ENCODE measurements at places on chromosomes 5 and 9. TPM values are rescaled to one million over a fixed set of nuclear protein-coding genes. Genes with fewer than 3 reads are reported as not detected.

DNA sequence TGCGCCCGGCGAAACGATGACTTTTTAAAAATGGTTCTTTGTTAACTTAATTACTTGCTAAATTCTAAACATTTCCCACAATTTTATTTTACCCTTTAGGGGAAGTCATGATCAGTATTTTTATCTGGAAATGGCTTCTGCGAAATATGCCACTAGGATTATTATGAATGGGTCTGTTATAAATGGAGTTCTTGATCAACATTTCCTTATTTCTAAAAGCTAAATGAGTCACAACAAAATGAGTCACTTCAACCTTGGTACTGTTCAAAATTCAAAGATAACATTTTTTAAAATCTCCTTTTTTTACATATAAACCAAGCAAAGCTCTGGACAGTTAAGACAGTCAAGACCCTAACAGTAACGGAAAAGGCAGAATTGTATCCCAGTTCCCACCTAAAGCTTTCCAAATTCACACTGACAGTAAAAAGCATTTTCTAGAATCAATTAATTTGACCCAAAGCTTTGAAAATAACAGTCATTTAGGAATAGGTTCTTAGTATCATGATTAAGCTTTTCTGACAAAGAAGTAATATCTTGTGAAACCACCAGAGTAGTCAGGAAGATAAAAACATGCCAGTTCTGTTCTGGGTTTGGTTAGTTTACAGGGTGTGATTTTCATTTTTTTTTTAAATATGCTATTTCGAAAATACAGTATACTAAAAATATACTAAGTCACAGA is 81.7 kb downstream of the LHFPL2 start:
- H3K4me1 ChIP-seq: no peaks in the 10 kb centered on the region
- H3K27ac ChIP-seq: no peak overlapping the region
- H3K27me3 ChIP-seq: no peaks in the 10 kb centered on the region
- H3K4me3 ChIP-seq: no peak overlapping the region
- no peaks in the 10 kb centered on the region for H3K36me3 ChIP-seq

The JAKMIP2 gene
- 0.40 TPM for total RNA-seq

GRCh38 chr5:95057615-95058014 is 227.3 kb downstream of the MCTP1 start:
- no peaks in the 10 kb centered on the region for H3K27me3 ChIP-seq
- DNase-seq: no peak
- no peak overlapping the region for H3K27ac ChIP-seq
- H3K4me3 ChIP-seq: no peak overlapping the region
- H3K4me1 ChIP-seq: no peaks in the 10 kb centered on the region

GRCh38 chr9:107283623-107284616 is 841 bp downstream of the RAD23B start:
- H3K27ac ChIP-seq: peak overlapping the region; percentile 98
- H3K4me3 ChIP-seq: peak overlapping the region; percentile 95
- peak; percentile 81 for DNase-seq
- H3K27me3 ChIP-seq: no peaks in the 10 kb centered on the region

The ENTPD2 gene
- 14.8 TPM for total RNA-seq

GRCh38 chr5:93407454-93407853 is 173.6 kb downstream of the NR2F1-AS1 start:
- no peaks in the 10 kb centered on the region for H3K27me3 ChIP-seq
- H3K27ac ChIP-seq: no peak overlapping the region
- no peaks in the 10 kb centered on the region for H3K4me1 ChIP-seq
- no peak for DNase-seq
- no peak overlapping the region for H3K4me3 ChIP-seq

GRCh38 chr5:93401634-93402213 is 179.3 kb downstream of the NR2F1-AS1 start:
- no peaks in the 10 kb centered on the region for H3K4me1 ChIP-seq
- H3K27me3 ChIP-seq: no peaks in the 10 kb centered on the region
- H3K4me3 ChIP-seq: no peak overlapping the region
- H3K27ac ChIP-seq: no peak overlapping the region
- DNase-seq: no peak

GRCh38 chr5:76385540-76385939 is 17.5 kb upstream of the IQGAP2 start:
- no peaks in the 10 kb centered on the region for H3K27me3 ChIP-seq
- H3K4me3 ChIP-seq: no peak overlapping the region
- no peak for DNase-seq
- H3K36me3 ChIP-seq: no peaks in the 10 kb centered on the region
- H3K27ac ChIP-seq: no peak overlapping the region

DNA sequence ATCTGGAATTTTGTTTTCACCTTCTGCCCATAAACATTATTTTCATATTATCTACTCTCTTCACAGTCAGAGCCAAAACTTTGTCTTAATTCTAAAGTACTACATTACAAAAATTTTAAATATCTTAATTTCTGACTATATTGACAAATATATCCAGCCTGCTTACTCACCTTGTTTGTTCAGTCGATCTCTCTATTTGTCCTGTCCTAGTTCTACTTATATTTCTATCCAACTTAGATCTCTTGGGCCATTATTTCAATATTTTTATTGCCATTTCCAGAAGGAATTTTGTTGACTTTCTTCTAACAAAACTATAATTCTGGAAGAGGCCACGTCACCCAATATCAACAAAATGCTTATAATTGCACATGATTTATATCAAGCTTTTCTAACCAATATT is 652.8 kb upstream of the CTNND2 start:
- H3K4me3 ChIP-seq: no peak overlapping the region
- no peaks in the 10 kb centered on the region for H3K27me3 ChIP-seq
- no peak overlapping the region for H3K27ac ChIP-seq
- DNase-seq: no peak
- no peaks in the 10 kb centered on the region for H3K4me1 ChIP-seq

DNA sequence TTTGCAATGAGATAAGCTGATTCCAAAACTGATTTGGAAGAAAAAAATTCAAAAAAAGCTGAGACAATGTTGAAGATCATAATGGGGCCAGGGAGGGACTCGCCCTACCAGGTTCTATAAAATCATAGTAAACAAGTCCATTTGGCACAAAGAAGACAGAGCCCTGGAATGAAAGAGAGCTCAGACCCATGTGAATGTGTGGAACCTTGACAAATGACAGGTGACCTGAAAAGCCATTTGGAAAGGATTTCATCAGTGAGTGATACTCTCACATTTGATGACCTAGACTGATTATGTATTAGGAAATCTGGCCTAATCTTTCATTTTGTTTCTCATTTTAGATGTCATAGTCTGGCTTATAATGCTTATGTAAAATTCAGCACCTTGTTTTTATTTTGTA is 26.8 kb downstream of the SPTAN1 start:
- no peak overlapping the region for H3K27ac ChIP-seq
- H3K4me1 ChIP-seq: no peaks in the 10 kb centered on the region
- DNase-seq: no peak
- peaks cover 2% of the 10 kb centered on the region for H3K36me3 ChIP-seq

DNA sequence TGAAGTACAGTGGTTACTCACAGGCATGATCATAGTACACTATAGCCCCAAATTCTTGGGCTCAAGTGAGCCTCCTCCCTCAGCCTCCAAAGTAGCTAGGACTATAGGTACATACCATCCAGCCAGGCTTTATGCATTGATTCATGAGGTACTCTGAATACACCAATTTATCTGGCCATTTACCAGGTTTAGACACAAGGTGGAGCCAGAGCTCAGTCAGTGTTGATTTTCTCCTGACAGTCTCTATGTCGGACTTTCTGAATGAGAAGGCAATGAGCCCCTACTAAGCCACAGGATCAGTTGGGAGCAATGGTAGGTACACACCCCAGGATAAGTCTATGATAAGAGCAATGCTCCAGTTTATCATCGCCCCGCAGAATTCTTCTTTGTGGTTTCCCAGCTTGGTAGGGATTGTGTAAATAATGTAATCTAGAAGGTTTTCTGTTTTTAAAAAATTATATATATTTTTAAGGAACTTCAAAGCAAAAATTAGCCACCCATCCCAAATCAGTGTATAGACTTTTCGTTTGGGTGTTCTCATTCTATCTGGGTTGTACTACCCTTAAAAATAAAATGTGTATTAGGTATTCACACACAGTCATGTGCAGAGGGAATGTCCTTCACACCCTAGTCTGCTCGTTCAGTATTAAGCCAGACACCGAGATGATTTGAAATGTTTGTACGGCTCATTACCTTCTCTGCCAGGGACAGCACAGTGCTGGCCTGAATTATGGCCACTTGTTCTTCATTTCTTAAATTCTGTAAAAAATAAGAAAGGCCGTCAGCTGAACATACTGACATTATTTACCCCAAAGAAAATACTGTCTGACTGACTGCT is 118.4 kb upstream of the DPYSL3 start:
- no peak overlapping the region for H3K27ac ChIP-seq
- DNase-seq: peak; percentile 61
- H3K36me3 ChIP-seq: no peaks in the 10 kb centered on the region

DNA sequence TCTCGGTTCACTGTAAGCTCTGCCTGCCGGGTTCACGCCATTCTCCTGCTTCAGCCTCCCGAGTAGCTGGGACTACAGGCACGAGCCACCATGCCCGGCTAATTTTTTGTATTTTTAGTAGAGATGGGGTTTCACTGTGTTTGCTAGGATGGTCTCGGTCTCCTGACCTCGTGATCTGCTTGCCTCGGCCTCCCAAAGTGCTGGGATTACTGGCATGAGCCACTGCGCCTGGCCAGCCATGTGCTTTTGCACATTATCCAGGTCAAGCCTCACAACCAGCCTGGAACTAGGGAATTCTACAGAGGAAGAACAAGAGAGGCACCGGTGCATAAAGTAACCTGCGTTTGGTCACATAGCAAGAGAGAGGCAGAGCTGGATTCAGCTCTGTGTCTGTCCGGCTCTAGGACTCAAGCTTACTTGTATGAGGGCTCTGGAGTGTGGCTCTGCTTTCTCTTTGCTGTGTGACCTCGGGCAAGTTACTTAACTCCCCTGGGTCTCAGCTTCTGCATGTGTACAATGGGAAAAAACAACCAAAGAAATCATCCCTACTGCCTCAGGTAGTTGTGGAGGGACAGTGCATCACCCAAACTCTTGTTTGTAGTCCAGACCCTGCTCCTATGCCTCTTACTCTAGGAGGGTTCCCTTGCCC is 6.3 kb downstream of the FGF18 start:
- H3K4me1 ChIP-seq: peaks cover 6% of the 10 kb centered on the region
- H3K27ac ChIP-seq: no peak overlapping the region
- no peak for DNase-seq
- peaks cover 8% of the 10 kb centered on the region for H3K27me3 ChIP-seq

- H3K36me3 ChIP-seq: no peaks in the 10 kb centered on the region
- no peak overlapping the region for H3K4me3 ChIP-seq
- H3K4me1 ChIP-seq: peaks cover 5% of the 10 kb centered on the region
- H3K27ac ChIP-seq: no peak overlapping the region
Observed at GRCh38 chr5:64814073-64814472, 45.3 kb downstream of the CWC27 start.

The IFNB1 gene
- total RNA-seq: not detected

The SOX30 gene
- total RNA-seq: not detected

The PCDHA8 gene
- total RNA-seq: not detected

DNA sequence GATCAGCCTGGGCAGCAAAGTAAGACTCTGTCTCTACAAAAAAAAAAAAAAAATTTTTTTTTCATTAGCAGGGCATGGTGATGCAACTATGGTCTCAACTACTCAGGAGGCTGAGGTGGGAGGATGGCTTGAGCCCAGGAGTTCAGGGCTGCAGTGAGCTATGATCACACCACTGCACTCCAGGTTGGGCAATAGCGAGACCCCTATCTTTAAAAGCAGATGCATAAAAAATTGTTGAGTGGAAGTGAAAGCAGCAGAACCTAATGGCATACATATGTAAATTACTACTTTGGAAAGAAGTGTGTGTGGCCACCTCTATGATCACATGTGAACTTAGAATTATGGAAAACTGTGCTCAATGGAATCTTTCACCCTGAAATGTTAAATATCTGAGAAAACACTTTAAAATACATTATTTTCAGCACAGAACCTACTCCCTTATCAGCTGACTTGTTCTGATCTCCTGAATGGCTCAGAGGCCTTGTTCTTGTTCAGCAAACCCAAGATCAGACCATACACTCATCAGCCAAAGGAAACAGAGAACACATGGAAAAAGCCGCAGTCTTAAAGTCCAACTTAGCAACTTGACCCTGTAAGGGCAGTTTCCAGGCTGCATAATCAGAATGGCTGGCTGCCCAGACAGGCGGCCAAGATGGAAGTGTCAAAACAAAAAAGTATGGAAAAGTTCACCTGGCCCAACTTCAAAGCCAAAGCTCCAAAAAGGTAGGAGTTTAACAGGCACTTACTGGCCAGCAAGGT is 56.5 kb downstream of the SIL1 start:
- no peaks in the 10 kb centered on the region for H3K36me3 ChIP-seq
- H3K4me1 ChIP-seq: peaks cover 50% of the 10 kb centered on the region
- peak overlapping the region; percentile 54 for H3K27ac ChIP-seq
- no peaks in the 10 kb centered on the region for H3K27me3 ChIP-seq
- no peak overlapping the region for H3K4me3 ChIP-seq

The OMD gene
- total RNA-seq: 6.7 TPM

The HAVCR2 gene
- 2.0 TPM for total RNA-seq

DNA sequence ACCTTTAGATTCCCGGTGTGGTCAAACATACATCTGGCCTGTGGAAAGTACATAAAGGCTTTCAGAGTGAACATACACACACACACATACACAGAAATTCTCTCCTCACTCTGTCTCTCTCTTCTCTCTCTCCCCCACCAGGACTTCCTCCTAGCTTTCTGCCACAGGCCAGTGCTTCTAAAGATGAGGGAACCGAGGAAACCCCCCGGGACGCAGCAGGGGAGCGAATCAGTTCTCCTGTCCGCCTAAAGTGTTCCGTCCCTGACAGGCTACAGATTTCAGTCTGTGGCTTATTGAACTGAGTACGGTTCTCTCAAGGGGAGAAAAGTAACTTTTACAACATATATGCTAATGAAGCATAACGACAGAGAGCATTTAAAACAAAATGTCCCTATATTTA is 75.8 kb downstream of the MED27 start:
- H3K4me1 ChIP-seq: no peaks in the 10 kb centered on the region
- DNase-seq: no peak
- H3K4me3 ChIP-seq: no peak overlapping the region
- no peaks in the 10 kb centered on the region for H3K27me3 ChIP-seq

DNA sequence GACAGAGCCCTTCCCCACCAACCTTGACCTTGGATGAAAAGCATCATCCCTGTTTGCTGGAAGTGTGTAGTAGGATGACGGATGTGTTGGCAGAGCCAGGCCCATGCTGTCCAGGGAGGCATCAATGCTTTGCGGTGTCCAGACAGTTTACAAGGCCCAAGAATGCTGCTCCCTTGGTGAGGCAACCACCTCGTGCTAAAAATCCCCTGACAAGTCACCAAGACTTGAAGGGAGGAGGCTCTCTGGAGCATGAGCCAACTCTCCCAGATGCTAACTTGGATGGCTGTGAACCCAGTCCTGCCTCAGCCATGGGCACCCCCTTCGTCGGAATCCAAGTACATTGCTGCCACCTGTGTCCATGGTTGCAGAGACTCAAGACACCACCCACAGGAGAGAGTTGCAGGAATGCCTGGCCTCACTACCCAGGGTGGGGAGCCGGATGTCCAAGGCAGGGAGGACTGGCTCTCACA is 9.5 kb upstream of the NKD2 start:
- peak overlapping the region; percentile 55 for H3K27ac ChIP-seq
- H3K4me3 ChIP-seq: no peak overlapping the region

All from transverse colon (tissue), 4 donors.